ENCODE measurements at places on chromosomes 3 and 15.

- DNase-seq = no peak
These were observed 120.9 kb downstream of the CACNA2D3 start for GRCh38 chr3:54243056-54243931.

GRCh38 chr3:62567097-62568021, 194.0 kb upstream of the FEZF2 start:
- no peak for DNase-seq

- no peak for DNase-seq
These were observed 379.7 kb upstream of the PROK2 start for GRCh38 chr3:72164635-72164978.

DNA sequence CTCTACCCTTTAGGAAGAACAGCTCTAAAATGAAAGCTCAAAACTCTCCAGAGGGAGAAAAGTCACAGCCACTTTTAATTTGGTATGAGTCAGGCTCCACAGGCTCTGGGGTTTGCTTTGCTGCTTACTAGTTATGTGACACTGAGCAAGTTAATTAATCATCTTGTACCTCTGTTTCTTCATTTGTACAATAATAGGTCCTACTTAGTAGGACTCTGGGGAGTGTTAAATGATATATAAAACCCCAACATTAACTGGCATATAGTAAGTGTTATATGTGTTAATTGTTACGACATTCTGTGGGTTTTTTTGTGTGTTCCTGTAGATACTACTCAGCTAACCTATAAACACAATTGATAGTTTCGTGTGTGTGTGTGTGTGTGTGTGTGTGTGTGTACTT, 6.6 kb downstream of the ACKR2 start:
- no peak for DNase-seq

DNA sequence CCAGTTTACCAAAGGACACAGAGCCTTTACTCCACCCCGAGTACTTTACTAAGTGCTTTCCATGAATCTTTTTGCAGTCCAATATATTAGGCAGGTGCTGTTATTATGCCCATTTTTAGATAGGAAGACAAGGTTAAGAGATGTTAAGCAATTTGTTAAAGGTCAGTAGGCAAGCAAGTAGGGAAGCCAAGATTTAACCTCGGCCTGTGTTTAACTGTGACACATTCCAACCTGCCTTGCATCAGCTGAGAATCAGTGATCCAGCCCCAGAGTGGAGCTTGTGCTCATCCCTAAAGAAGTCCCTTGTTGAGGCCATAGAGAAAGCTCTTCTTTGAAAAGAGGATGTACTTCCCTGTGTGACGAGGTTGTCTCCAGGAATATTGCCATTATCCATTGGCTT, 51.3 kb upstream of the C15orf61 start:
- DNase-seq = no peak

DNA sequence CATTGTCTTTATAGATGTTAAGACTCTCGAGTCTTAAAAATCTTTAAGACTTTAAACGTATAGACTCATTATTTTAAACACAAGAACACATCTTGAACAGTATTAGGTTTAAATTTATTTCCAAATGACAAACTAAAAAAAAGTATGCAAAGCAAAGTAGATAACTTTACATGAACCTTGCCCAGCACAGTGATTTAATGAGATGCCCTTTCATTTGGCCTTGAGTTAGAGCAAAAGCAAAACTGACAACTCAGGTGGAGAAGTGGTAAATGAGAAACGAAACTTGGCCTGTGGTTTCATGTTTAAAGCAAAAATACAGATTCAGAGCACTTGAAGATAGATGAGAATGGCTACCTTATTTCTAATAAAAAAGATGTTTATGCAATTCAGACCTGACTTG, 8.6 kb downstream of the GPR15 start:
- no peak for DNase-seq

DNA sequence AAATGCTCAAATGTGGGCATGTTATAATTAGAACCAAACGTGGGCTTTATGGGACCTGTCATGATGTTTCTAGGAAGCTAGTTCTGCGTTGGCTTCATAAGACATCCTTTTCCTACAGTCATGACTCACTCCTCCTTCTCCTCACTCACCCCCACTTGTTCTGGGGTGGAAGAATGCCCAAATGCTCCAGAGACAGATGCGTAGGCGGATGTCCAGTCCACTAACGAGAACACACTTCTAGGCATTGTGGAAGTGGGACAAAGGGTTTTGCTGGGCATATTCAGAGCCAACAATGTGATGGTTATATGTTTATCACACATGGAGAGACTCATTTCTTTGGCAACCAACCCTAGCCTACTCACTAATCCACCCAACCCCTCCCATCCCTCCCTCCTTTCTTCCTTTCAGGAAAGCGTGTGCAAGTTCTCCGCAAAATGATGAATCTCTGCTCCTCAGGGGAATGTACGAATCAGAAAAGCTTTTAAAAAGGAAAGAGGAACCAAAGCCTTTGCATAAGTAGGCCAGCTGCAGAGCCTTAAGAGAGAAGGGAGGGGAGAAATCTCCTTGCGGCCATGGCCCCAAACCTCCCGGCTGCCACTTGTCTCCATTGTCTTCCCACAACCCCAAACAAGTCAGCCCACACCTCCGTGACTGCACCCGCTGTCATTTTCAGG, 123.0 kb upstream of the SPRED1 start:
- no peak for DNase-seq

DNA sequence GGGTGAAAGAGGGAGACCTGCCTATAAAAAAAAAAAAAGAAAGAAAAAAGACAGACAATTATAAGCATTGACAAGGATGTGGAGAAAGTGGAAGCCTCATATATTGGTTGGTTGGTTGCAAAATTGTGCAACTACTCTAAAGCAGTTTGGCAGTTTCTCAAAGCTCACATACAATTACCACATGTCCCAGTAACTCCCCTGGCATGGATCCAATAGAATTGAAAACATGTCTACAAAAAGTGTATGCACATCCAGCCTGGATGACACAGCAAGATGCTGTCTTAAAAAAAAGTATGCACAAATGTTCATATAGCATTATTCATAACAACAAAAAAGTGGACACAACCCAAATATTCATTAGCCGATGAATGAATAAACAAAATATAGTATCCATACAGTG, 19.5 kb downstream of the SETMAR start:
- no peak for DNase-seq

DNA sequence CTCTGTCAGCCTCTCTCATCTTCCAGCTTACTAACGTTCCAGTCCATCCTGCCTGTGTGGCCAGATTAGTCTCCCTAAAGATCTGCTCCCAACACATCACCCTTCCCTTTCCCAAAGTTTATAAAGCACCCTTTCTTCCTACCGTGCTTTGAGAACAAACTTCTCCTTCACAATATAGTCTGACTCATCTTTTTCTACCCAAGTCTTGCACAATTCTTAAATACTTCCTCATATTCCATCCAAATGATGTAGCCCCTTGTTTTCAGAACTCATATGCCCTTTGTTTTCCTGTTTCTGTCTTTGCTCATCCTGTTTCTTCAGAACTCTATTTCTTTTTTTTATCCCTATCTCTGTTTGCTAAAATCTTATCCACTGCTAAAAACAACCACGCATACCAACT, 326.8 kb downstream of the MFSD1 start:
- DNase-seq = no peak

DNA sequence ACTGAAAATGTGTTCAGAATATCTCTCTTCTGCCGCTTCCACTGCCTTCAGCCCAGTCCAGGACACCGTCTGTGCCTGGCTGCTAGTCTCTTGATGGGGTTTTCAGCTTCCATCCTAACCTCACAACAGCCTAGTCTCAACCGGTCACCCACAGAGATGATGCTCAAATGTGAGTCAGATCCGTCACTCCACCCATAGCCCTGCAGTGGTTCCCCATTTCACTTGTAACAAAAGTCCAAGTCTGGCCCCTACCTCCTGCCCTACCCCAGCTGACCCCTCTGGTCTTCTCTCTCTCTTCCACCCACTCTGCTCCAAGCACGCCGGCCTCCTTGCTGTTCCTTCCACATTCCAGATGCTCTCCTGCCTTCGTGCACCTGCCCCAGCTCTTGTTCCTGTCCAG, 68.1 kb downstream of the PPARG start:
- DNase-seq = no peak

DNA sequence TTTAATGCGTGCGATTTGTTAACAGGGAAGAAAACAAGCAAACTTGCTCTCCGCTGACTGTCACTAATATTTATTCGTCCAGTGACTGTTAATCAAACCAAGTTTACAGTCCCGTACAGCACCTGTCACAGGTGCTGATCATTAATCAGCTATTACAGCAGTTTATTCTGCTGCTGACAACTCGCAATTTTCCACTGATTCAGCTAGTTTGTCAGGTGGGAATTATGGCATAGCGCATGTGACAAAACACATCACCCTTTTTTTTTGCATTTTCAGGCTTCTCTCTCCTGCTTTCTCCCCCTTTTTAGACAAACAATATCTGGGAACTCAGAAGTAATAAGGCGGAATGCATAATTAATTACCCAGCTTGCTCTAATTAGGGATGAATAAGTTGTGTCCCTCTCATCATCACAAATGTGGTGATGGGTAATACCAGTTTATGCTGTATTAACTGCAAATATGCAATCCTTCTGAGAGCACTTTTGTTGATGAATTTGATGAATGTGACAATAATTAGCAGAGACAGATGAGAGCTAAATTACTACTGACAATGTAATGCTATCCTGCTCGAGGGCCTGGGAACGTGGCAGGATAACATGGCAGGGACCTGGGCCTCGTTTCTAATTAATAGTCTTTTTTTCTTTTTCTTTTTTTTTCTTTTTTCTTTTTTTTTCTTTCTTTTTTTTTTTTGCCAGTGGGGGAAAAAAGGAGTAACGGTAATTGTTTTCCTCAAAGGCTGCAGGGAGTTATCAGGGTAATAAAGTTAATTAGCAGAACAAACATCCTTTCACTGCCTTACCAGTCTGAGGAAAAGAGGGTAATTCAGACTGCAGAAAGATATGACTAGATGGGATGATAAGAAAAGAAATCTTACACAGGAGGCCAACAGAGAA, 150.3 kb upstream of the SOX2 start:
- DNase-seq = no peak

GRCh38 chr3:195271410-195272243, 668 bp upstream of the XXYLT1 start:
- peak; percentile 70 for DNase-seq

- no peak for DNase-seq
These were observed 61.7 kb upstream of the PLXNA1 start for GRCh38 chr3:126921085-126921824.

DNA sequence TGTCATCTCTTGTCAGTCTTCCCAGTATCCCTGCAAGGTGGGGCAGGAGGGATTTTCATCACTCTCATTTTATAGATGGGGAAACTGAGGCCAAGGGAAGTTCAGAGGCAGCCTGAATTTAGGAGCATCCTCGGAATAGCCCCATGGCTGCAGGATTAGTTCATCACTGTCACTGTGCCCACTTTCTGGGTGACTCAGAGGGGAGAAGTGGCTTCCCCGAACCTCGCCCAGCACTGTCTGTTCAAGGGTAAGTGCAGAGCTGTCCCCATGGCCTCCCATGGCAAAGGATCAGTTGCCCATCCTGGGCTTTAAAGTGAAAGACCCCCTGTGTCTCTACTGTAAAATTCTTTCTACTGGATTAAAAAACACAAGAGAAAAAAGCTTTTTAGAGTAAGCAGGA, 60.0 kb upstream of the SEC13 start:
- DNase-seq = no peak

DNA sequence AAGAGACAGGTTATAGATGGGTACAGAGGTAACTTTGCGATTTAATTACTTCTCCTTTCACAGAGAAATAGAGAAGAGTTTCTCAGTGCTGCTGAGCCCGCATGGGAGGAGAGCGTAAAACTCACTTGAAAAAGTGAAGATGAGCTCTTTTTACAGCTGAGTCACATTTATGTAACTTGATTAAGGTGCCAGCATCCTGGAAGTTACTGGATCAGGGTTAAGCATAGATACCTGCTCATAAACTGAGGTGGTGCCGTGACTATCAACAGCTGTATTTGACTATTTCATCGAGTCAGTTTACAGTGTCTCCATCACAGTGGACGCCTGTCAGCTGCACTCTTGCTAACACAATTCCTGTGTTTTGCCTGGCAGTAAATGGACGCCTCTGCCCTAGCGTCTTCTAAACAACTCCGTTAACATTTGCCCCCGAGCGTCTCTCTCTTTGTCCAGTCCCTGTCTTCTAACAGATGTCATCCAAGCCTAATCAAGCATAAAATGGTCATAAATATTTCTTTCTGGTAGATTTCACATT, 414.6 kb downstream of the FOXP1 start:
- no peak for DNase-seq

DNA sequence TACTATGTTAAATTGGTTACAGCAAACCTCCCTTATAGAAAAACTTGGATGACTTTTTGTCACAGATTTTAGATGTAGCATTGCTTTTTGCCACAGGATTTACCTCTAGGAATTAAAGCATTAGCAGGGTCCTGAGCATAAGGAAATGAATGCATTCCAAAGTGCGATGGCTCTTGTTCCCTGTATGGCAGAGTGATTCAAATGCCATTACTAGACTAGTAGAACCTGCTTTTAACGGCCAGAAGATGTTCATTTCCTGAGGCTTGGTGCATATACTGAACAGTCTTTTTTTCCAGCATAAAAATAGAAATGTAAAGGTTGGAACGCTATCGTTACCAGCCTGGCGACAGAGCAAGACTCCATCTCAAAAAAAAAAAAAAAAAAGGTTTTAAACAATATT, 59.4 kb downstream of the WNT5A start:
- DNase-seq = no peak

DNA sequence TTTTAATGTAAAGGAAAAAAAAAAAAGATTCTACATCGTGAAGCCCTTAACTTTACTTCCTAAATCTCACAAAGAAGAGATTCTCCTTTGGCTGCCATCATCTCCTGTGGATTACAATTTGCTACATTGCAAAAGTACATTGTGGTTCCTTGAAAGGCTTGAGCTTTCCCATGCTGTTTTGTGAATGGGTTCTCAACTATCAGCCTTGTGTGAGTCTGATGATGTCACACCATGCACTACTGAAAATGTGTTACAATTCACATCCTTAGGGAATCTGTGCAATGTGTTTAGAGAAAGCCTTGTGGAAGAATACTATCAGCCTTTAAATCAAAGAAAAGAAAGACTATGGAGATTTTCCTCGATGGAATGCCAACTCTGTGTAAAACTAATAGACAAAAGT, 510.0 kb upstream of the ALCAM start:
- no peak for DNase-seq

- DNase-seq = no peak
These were observed 9.7 kb upstream of the RAB6B start for GRCh38 chr3:133905376-133905775.

GRCh38 chr3:137845194-137845593, 81.1 kb downstream of the SOX14 start:
- no peak for DNase-seq

DNA sequence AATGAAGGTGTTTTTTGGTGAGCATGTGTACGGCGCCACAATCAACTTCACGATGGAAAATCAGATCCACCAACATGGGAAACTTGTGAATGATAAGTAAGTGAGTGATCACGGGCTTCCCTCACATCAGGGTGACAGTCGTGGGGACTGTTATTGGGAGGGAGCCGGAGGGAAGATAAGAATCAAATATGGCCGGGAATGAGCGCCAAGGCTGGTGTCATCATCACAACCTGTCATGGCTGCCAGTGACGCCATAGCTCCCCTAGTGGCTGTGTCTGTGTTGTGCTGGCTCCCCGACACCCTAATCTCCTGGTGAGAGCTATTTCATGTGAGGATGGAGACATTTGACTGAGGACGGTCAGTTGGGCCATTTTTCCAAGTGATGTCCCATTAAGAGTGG, 168.5 kb downstream of the SV2B start:
- DNase-seq = no peak

GRCh38 chr3:150265305-150265704, 142.8 kb upstream of the TSC22D2 start:
- DNase-seq = no peak

- no peak for DNase-seq
These were observed 6.0 kb downstream of the RFC4 start for GRCh38 chr3:186800285-186800684.
